ENCODE measurements at places on chromosomes 3 and 15.

DNA sequence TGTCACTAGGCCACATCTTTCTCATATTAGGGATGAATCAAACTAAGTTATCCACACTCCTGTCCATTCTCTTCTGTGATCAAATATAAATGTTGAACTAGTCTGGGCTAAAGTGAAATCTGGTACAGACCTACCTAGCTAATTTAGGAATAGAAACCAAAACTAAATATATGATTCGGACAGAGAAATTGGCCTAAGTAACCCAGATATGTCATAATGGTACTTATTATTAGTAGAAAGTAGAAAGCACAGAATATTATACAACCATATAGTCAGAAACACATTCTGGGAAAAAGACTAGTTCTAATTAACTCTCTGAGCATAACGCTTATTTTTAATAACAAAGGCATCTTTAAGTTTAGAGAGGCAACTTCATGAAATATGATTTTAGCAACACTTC lies 389.0 kb downstream of the LSAMP start:
- no peak for DNase-seq

DNA sequence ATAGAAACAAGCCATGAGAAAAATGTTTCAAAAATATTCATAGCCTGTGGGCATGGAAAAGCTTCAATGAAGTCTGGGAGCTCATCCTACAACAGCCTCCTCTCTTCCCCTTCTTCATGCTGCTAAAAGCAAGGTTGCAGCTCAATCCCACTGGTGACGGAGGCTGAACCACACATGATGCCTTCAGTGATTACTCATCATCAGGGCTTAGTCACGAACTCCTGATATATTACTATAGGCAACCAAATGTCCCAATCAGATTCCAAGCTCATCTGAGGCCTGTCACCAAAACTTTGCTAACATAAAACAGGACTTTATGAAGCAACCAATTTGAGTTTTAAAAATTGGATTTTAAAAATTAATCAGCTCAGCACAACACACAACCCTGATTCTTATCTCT lies 24.0 kb upstream of the SLC24A5 start:
- no peak for DNase-seq

GRCh38 chr15:98951004-98951403 lies 56.6 kb downstream of the PGPEP1L start:
- no peak for DNase-seq

DNA sequence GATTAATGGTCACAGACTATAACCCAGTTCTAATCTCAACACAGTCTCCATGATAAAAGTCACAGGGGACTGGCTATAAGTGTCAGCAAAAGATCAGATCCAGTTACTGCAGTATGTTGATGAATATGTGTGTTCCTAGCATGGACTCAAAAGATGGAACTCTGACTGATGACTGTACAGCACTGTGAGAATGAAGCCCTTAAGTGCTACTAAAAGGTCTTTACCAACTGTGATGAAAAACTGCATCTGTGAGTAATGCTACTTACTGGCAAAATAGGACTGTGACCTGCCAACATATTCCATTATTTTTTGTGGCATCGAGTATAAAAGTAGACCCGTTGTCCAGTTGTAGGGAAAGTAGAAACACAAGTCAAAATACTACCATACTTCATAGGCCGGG lies 284.2 kb downstream of the ROBO2 start:
- DNase-seq = no peak

DNA sequence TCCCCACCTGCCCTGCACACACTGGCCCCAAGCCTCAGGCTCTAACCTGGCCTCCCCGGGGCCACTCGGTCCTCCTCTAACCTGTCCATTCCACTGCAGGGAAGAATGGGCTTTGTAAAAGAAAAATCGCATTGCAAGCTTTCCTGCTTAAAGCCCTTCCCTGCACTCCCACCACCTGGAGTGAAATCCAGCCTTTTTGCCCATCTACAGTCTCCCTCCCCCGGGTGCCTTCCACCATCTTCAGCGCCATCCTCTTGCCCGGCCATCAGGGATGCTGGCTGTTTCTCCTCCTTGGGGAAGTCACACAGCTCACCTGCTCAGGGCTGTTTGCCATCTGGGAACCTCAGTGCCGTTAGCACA lies 266.9 kb downstream of the OCA2 start:
- no peak for DNase-seq

DNA sequence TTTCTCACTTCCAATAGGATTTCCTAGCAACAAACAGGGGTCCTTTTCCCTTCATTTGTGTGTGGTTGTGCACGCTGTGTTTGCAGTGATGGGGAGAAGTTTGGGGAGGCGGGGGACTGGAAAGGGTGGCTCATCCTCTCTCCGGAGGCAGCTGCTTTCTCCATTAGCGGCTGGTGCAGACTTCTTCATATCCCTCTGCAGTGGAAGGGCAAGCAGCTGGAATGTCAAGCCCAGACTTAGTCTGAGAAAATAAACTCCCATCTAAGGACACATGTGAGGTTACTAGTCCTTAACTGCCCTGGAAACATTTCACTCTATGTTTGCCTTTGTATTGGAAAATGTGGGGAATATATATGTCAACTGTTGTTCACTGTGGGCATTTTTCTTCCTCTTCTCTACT lies 467.0 kb upstream of the RASGRP1 start:
- no peak for DNase-seq

GRCh38 chr15:74179983-74180880 lies 6.7 kb downstream of the ISLR start:
- no peak for DNase-seq

DNA sequence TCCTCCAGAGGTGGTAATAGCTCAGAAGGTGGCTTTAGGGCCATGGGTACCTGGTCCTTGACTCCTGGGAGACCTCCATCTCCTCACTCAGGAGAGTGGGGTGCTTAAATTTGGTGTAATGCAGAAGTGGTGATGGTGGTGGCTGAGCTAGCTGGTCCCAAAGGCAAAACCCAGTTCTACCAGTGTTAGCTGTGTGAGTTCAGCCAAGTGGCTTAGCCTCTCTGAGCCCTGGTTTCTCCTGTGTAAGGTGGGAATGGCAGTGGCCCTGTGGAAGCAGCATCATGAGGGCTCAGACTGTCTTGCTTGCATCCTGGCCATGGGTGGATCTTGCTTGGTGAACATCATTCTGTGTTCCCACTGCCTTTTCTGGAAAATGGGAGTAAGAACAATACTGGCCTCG lies 9.4 kb downstream of the SEMA3F start:
- no peak for DNase-seq

- DNase-seq = no peak
Observed at GRCh38 chr3:54914180-54914579, 13.7 kb downstream of the LRTM1 start.

- DNase-seq = no peak
Observed at GRCh38 chr3:150035301-150035779, 64.6 kb upstream of the PFN2 start.

GRCh38 chr15:47987908-47988532 lies 132.8 kb upstream of the SLC24A5 start:
- peak; percentile 27 for DNase-seq

DNA sequence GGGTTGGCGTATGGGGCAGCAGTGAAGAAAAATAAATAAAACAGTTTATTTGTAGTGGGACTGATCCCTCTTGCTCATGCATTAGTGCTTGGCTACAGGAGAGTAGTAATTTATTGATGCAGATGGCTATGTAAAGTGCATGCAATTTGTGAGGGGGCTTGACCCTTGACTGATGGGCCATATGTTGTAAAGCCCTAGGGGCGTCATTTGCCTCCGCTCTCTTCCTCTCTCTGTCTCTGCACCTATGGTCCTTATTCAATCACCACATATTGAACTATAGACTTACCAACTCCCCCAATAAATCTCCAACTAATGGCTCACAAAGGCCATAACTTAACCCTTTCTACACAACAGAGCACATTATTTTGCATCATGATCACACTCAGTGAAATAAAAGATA lies 227.7 kb downstream of the ROBO2 start:
- DNase-seq = no peak

DNA sequence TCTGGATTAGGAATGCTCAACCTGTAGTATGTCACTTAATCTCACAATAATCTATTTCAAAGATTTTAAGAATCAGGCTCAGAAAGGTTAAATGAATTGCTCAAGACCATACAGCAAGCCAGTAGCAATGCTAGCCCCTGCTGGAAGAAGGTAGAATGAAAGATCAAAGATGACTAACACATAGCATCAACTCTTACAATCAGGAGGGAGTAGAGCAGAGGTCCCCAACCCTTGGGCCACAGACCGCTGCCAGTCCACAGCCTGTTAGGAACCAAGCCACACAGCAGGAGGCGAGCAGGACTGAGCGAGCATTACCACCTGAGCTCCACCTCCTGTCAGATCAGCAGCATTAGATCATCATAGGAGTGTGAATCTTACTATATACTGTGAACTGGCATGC lies 15.5 kb upstream of the GATM start:
- no peak for DNase-seq

DNA sequence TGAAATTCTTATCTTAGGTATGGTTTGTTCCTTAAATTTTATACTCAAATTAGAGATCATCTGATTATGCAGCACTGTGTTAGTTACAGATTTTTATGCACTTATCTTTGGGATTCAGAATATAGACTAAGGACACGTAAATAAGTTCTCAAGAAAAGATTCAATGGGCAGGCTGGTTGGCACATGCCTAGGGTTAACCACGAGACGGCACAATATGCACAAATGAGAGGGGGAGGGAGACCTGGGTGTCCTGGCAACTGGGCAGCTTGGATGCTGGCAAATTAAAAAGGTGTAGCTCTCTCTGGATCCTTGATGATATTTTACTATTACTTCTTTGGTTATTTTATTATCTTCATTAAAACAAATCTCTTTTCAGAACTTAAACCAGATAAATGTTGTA lies 672 bp downstream of the AADAC start:
- no peak for DNase-seq

- DNase-seq = no peak
Observed at GRCh38 chr15:73328981-73329380, 39.8 kb downstream of the HCN4 start.

DNA sequence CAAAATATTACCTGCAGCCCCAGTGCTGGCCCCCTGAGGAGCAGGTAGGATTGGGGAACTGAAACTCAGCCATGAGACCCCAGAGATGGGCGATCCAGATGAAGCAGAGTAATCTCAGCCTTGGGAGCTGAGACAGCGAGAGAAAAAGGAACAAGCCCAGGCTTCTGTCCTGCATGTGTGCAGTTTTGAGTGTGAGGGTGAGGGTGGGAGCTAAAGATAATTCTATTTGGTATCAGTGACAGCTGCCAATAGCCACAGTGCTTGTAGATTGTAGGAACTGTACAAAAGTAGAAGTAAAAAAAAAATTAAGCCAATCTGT lies 5.9 kb downstream of the ATP8B4 start:
- DNase-seq = no peak

- no peak for DNase-seq
Observed at GRCh38 chr15:23503980-23504379, 56.9 kb upstream of the GOLGA6L2 start.

- DNase-seq = no peak
Observed at GRCh38 chr15:31278544-31279220, 48.0 kb upstream of the KLF13 start.

DNA sequence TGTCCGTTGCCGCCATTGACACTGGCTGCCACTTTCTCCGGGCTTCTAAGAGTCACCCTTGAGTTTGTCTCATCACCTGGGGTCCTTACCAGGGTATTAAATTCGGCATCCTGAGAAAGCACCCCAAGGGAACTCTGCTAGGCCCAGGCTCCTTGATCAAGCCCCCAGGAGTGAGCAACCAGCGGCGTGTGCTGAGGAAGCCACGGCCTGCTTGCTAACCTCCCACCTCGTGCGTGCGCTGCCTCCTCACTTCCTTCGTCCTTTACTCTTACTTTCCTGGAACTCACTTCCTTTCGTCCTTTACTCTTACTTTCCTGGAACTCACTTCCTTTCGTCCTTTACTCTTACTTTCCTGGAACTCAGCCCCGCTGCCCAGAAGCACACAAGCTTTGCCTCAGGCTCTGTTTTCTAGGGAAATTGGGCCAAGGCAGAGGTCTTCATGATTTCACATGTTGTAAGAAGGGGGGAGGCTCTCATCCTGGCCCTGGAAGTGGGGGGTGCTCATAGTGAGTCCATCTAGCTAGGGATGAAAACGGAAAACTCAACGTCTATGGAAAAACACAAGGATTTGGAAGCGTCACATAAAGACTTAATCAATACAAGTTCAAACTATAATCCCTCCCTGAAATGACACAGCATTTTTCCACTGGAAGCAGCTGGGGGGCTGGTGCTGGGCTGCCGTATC lies 36.7 kb upstream of the BDH1 start:
- DNase-seq = no peak

DNA sequence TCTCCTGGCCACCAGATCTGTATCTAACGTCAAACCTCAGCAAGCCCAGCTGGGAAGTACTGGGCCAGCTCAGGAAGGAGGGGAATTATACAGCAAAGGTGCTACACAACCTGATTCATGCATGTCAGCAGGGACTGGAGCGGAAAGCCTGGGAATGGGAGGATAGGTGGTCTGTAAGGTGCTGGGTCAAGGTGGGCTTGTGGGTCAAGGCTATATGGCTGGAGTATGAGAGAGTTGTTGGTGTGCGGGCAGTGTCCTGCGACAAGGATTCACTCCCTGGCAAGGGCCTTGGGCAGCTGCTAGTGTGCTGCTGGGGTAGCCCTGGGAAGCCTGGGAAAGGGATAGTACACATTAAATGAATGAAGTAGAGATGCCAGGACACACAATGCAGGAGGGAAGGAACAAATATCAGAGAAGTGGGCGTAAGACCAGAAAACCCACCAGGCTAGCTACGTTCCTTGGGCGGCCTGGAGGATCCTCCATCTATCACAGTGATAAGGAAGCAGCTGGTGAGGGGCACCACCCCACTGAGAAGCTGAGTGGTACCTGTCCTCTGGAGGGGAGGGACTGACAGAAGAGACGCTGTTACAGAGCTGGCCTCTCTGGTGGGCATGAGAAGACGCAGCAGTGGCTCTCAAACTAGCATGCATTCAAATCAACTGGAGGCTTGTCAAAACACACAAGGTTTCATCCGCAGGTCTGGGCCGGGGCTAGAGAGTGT lies 8.5 kb upstream of the SYNM start:
- no peak for DNase-seq

GRCh38 chr3:188775412-188775811 lies 396.4 kb upstream of the TPRG1 start:
- no peak for DNase-seq

GRCh38 chr15:68504681-68505170 lies 72.8 kb upstream of the ITGA11 start:
- no peak for DNase-seq

DNA sequence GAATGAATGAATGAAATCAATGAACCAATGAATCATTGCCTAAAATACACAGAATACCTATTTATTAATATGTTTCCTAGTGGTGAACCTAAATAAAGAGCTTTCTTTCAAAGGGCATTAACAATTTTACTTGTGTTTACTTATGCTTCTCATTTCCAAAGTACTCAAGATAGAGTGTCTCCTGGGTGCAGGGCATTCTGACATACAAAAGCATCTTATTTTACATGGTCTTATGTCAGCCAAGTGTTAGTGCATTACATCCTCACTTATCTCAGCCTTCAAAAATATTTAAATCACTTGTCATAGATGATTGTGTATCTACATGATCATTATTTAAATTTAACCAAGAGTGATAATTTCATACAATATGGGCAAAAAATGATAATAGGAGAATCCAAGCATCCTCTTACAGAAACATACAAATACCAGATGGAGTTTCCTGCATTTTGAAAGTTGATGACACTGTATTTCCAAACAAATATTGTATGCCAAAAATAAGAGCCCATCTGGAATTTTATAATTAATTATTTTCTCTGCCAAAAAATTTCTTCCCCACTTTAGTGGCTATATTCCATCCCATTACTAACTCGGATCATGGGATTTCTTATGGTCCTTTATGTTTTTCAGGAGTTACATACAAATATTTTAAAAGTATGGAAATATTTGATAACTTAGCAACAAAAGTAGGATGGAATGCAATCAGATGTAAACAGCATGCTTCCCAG lies 279.0 kb downstream of the RBMS3 start:
- DNase-seq = no peak

GRCh38 chr3:159895430-159895829 lies 93.2 kb upstream of the IL12A start:
- DNase-seq = no peak

All from CD4-positive, alpha-beta T cell treated with Interleukin-4 for 4 hours (primary cell).